ENCODE measurements at places on chromosomes 7 and 10.

GRCh38 chr10:89310056-89310893, 8.4 kb downstream of the IFIT2 start:
- no peak for DNase-seq

- no peak for DNase-seq
These were observed 71.4 kb downstream of the CALCR start for GRCh38 chr7:93503088-93503487.

- DNase-seq: no peak
These were observed 226.4 kb downstream of the MAGI2 start for GRCh38 chr7:79227044-79227443.

- DNase-seq: no peak
These were observed 24.7 kb upstream of the SEMA3A start for GRCh38 chr7:84219310-84219709.
